Naive thymus-derived CD4-positive, alpha-beta T cell (primary cell): ENCODE measurements at places on chromosomes 4 and X. TPM values are rescaled to one million over a fixed set of nuclear protein-coding genes. Genes with fewer than 3 reads are reported as not detected.
A peak's percentile ranks its signal among the peaks of the same experiment; 100 is the strongest.

Gene PLAC8
- 634 TPM for polyA plus RNA-seq

Gene DUX4
- polyA plus RNA-seq, result not detected

DNA sequence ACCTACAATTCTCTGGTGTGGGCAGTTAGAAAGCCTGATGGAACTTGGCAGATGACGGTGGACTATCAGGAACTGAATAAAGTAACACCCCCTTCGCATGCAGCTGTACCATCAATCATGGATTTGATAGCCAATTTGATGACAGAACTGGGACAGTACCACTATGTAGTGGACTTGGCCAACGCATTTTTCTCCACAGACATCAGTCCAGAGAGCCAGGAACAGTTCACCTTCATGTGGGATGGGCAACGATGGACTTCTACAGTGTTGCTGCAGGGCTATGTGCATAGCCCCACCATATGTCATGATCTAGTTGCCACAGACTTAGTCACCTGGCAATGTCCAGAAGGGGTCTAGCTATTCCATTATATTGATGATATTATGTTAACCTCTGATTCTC lies 54.5 kb upstream of the CCDC149 start:
- H3K4me3 ChIP-seq, result no peak overlapping the region
- H3K36me3 ChIP-seq, result no peaks in the 10 kb centered on the region
- no peaks in the 10 kb centered on the region for H3K27me3 ChIP-seq
- no peak for DNase-seq
- no peaks in the 10 kb centered on the region for H3K4me1 ChIP-seq

DNA sequence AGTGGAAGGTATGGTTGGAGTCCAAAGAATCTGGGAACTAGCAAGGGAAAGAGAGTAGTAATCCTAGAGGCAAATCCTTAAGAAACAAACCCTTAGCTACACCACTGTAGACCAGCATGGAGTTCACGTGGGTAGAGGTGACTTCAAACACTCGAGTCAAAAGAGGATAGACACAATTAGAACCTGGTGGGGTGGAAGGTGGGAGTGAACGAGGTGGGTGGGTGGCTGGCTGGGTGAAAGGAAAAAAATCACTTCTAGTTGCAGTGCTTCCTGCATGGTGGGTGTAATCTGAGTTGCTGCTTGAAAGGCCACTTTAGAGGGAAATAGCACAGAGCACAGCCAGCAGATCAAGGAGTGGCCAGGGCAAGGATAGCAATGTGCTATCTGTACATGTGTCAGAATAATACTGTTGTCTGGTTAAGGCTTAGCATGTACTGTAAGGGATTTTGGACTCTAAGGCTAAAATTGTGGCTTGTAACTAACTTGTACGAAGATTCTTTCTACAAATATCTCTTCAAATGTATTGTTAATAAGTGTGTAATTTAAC lies 356.2 kb downstream of the GRIA2 start:
- no peaks in the 10 kb centered on the region for H3K36me3 ChIP-seq
- no peaks in the 10 kb centered on the region for H3K4me1 ChIP-seq
- DNase-seq, result no peak
- H3K27ac ChIP-seq, result no peak overlapping the region
- no peak overlapping the region for H3K4me3 ChIP-seq
- no peaks in the 10 kb centered on the region for H3K27me3 ChIP-seq

Gene YTHDC1
- 31.0 TPM for polyA plus RNA-seq

- H3K4me3 ChIP-seq, result no peak overlapping the region
- no peaks in the 10 kb centered on the region for H3K27me3 ChIP-seq
- H3K36me3 ChIP-seq, result no peaks in the 10 kb centered on the region
- DNase-seq, result no peak
Measured at GRCh38 chr4:139763672-139764071, 98.1 kb downstream of the MGST2 start.

- no peak overlapping the region for H3K4me3 ChIP-seq
- no peaks in the 10 kb centered on the region for H3K4me1 ChIP-seq
- no peaks in the 10 kb centered on the region for H3K27me3 ChIP-seq
- H3K36me3 ChIP-seq, result no peaks in the 10 kb centered on the region
- no peak for DNase-seq
- H3K27ac ChIP-seq, result no peak overlapping the region
Measured at GRCh38 chrX:11458170-11458569, 165.0 kb downstream of the AMELX start.

Gene ASMTL
- 41.0 TPM for polyA plus RNA-seq

DNA sequence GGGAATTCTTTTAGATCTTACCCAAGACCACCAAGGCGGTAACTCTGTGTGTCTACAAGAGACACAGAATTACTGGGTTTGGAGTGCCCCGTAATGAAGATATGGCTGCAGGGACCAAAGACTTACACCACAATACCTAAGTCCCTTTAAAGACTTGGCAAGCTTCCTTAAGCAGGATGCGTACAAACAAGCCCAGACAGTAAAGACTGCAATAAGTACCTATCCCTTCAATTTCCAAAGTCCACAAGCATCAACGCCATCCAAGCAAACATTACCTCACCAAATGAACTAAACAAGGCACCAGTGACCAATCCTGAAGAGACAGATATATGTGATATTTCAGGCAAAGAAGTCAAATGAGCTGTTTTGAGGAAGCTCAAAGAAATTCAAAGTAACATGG lies 42.3 kb upstream of the RNF128 start:
- H3K4me3 ChIP-seq, result no peak overlapping the region
- no peaks in the 10 kb centered on the region for H3K36me3 ChIP-seq
- no peaks in the 10 kb centered on the region for H3K27me3 ChIP-seq
- no peaks in the 10 kb centered on the region for H3K4me1 ChIP-seq
- DNase-seq, result no peak
- H3K27ac ChIP-seq, result no peak overlapping the region

- no peak for DNase-seq
- no peaks in the 10 kb centered on the region for H3K27me3 ChIP-seq
- no peaks in the 10 kb centered on the region for H3K36me3 ChIP-seq
- H3K27ac ChIP-seq, result no peak overlapping the region
- H3K4me3 ChIP-seq, result no peak overlapping the region
Measured at GRCh38 chr4:183635321-183635720, 23.7 kb downstream of the RWDD4 start.

GRCh38 chr4:17166954-17167353 lies 268.5 kb upstream of the LDB2 start:
- no peaks in the 10 kb centered on the region for H3K27me3 ChIP-seq
- DNase-seq, result no peak

- DNase-seq, result no peak
- no peaks in the 10 kb centered on the region for H3K36me3 ChIP-seq
- no peak overlapping the region for H3K27ac ChIP-seq
- H3K4me3 ChIP-seq, result no peak overlapping the region
- H3K4me1 ChIP-seq, result no peaks in the 10 kb centered on the region
- H3K27me3 ChIP-seq, result no peaks in the 10 kb centered on the region
Measured at GRCh38 chr4:41839916-41840854, 91.7 kb upstream of the PHOX2B start.

Gene TEX13D
- polyA plus RNA-seq, result not detected

Gene CPZ
- not detected for polyA plus RNA-seq

Gene ACE2
- polyA plus RNA-seq, result not detected

GRCh38 chr4:5827108-5828004 lies 65.5 kb downstream of the CRMP1 start:
- H3K4me1 ChIP-seq, result no peaks in the 10 kb centered on the region
- no peaks in the 10 kb centered on the region for H3K36me3 ChIP-seq
- no peaks in the 10 kb centered on the region for H3K27me3 ChIP-seq
- no peak for DNase-seq

GRCh38 chr4:48196758-48197504 lies 62.9 kb upstream of the TXK start:
- H3K27ac ChIP-seq, result no peak overlapping the region
- no peaks in the 10 kb centered on the region for H3K36me3 ChIP-seq
- DNase-seq, result no peak

Gene GLOD5
- polyA plus RNA-seq, result not detected

GRCh38 chr4:40563401-40563800 lies 66.3 kb downstream of the RBM47 start:
- no peaks in the 10 kb centered on the region for H3K27me3 ChIP-seq
- H3K36me3 ChIP-seq, result no peaks in the 10 kb centered on the region
- H3K4me3 ChIP-seq, result no peak overlapping the region
- H3K27ac ChIP-seq, result no peak overlapping the region
- H3K4me1 ChIP-seq, result no peaks in the 10 kb centered on the region

GRCh38 chr4:98341309-98341708 lies 80.1 kb downstream of the RAP1GDS1 start:
- DNase-seq, result no peak
- no peak overlapping the region for H3K27ac ChIP-seq
- H3K4me1 ChIP-seq, result no peaks in the 10 kb centered on the region
- no peak overlapping the region for H3K4me3 ChIP-seq

GRCh38 chrX:71366674-71367256 lies 608 bp downstream of the TAF1 start:
- peak overlapping the region; percentile 79 for H3K4me3 ChIP-seq
- peaks cover 5% of the 10 kb centered on the region for H3K4me1 ChIP-seq
- H3K27me3 ChIP-seq, result no peaks in the 10 kb centered on the region
- H3K36me3 ChIP-seq, result peaks cover 9% of the 10 kb centered on the region
- H3K27ac ChIP-seq, result peak overlapping the region; percentile 88

DNA sequence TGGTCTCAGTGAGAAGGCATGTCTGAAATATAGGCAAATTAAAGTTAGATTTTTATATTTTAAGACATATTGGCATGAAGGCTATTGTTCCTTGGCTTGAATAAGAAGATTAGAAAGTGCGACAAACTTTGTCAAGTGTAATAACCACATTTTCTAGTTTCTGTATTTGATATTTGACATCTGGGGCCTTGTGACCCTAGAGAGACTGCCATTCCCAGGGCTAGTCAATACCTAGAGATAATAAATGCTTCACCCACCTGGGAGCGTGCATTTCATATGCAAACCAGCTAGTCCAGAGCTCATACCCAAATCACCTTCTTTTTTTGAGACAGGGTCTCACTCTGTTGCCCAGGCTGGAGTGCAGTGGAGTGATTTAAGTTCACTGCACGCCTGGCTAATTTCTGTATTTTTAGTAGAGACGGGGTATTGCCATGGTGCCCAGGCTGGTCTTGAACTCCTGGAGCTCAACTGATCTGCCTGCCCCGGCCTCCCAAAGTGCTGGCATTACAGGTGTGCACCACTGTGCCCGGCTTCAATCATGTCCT lies 62.6 kb downstream of the COQ2 start:
- H3K27ac ChIP-seq, result no peak overlapping the region
- peaks cover 41% of the 10 kb centered on the region for H3K4me1 ChIP-seq
- H3K4me3 ChIP-seq, result no peak overlapping the region

GRCh38 chrX:18698737-18699650 lies 8.5 kb upstream of the PPEF1 start:
- H3K27me3 ChIP-seq, result no peaks in the 10 kb centered on the region
- H3K4me1 ChIP-seq, result no peaks in the 10 kb centered on the region
- H3K36me3 ChIP-seq, result no peaks in the 10 kb centered on the region

GRCh38 chr4:182105416-182105815 lies 137.8 kb upstream of the TENM3 start:
- H3K36me3 ChIP-seq, result no peaks in the 10 kb centered on the region
- H3K4me1 ChIP-seq, result no peaks in the 10 kb centered on the region
- no peak for DNase-seq
- H3K4me3 ChIP-seq, result no peak overlapping the region
- no peaks in the 10 kb centered on the region for H3K27me3 ChIP-seq
- H3K27ac ChIP-seq, result no peak overlapping the region

GRCh38 chr4:140281828-140282552 lies 91.5 kb upstream of the SCOC start:
- H3K27ac ChIP-seq, result no peak overlapping the region
- no peaks in the 10 kb centered on the region for H3K4me1 ChIP-seq
- no peak for DNase-seq
- no peaks in the 10 kb centered on the region for H3K36me3 ChIP-seq
- H3K27me3 ChIP-seq, result no peaks in the 10 kb centered on the region
- no peak overlapping the region for H3K4me3 ChIP-seq
